ENCODE measurements at places on chromosomes 7 and 10. TPM values are rescaled to one million over a fixed set of nuclear protein-coding genes. Genes with fewer than 3 reads are reported as not detected.

GRCh38 chr10:127468632-127469031 is 80.5 kb upstream of the NPS start:
- no peaks in the 10 kb centered on the region for H3K27me3 ChIP-seq
- no peaks in the 10 kb centered on the region for H3K4me1 ChIP-seq
- H3K27ac ChIP-seq, result no peak overlapping the region
- no peaks in the 10 kb centered on the region for H3K36me3 ChIP-seq
- no peak overlapping the region for H3K4me3 ChIP-seq
- no peak for DNase-seq

The DGKB gene
- total RNA-seq, result not detected

- no peaks in the 10 kb centered on the region for H3K27me3 ChIP-seq
- H3K4me1 ChIP-seq, result peaks cover 8% of the 10 kb centered on the region
- H3K27ac ChIP-seq, result peak overlapping the region; percentile 5
- H3K36me3 ChIP-seq, result no peaks in the 10 kb centered on the region
- DNase-seq, result no peak
Measured at GRCh38 chr7:75937958-75938786, 23.2 kb downstream of the POR start.

The DPYSL4 gene
- not detected for total RNA-seq

DNA sequence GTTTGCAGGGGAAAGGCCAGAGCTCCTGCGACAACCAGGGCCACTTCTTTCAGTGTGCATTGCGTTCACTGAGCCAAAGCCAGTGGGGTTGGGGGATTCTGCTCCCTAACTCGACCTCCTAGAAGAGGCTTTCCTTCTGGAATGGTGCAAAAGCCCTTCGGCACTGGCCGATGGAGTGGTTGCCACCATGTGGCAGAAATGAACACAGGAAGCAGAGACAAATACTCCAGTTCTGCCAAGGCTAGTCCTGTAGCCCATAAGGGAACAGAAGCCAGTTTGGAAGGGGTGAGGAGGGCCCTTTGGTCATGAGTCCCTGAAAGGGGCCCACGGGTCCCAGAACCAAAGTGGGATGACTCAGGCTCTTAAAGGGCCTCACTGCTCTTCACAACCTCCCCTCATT is 29.7 kb upstream of the ACSL5 start:
- DNase-seq, result no peak
- no peak overlapping the region for H3K4me3 ChIP-seq
- no peaks in the 10 kb centered on the region for H3K36me3 ChIP-seq
- no peaks in the 10 kb centered on the region for H3K4me1 ChIP-seq

- no peaks in the 10 kb centered on the region for H3K36me3 ChIP-seq
- no peak overlapping the region for H3K27ac ChIP-seq
- DNase-seq, result no peak
- no peaks in the 10 kb centered on the region for H3K27me3 ChIP-seq
- no peak overlapping the region for H3K4me3 ChIP-seq
Measured at GRCh38 chr7:35331730-35332678, 78.1 kb upstream of the TBX20 start.

The SPACDR gene
- total RNA-seq, result not detected

DNA sequence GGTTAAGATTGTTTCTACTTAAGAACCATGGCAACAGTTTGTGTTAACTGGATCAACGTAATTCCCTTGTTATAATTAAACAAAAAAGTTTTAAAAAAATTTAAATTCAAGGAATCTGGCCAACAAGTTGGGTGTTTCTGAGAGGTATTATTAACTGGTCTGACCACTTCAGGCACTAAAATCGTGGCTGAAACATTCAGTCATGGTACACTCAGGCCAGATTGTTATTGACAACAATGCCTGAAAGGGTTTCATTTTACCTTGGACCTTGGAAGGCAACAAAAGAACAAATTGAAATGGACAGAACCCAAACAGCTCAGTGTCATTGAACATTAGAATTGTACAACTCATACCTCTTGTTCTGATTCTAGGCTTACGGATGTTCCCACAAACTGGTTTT is 103.3 kb upstream of the ARMC3 start:
- no peaks in the 10 kb centered on the region for H3K4me1 ChIP-seq
- H3K27ac ChIP-seq, result peak overlapping the region; percentile 48
- H3K4me3 ChIP-seq, result no peak overlapping the region
- H3K27me3 ChIP-seq, result no peaks in the 10 kb centered on the region
- no peaks in the 10 kb centered on the region for H3K36me3 ChIP-seq

The AKR1C4 gene
- total RNA-seq, result not detected

The TRIM50 gene
- total RNA-seq, result not detected

GRCh38 chr10:91289305-91289704 is 68.8 kb downstream of the PCGF5 start:
- no peak overlapping the region for H3K4me3 ChIP-seq
- peaks cover 19% of the 10 kb centered on the region for H3K4me1 ChIP-seq
- H3K36me3 ChIP-seq, result no peaks in the 10 kb centered on the region
- no peak for DNase-seq
- H3K27me3 ChIP-seq, result no peaks in the 10 kb centered on the region

DNA sequence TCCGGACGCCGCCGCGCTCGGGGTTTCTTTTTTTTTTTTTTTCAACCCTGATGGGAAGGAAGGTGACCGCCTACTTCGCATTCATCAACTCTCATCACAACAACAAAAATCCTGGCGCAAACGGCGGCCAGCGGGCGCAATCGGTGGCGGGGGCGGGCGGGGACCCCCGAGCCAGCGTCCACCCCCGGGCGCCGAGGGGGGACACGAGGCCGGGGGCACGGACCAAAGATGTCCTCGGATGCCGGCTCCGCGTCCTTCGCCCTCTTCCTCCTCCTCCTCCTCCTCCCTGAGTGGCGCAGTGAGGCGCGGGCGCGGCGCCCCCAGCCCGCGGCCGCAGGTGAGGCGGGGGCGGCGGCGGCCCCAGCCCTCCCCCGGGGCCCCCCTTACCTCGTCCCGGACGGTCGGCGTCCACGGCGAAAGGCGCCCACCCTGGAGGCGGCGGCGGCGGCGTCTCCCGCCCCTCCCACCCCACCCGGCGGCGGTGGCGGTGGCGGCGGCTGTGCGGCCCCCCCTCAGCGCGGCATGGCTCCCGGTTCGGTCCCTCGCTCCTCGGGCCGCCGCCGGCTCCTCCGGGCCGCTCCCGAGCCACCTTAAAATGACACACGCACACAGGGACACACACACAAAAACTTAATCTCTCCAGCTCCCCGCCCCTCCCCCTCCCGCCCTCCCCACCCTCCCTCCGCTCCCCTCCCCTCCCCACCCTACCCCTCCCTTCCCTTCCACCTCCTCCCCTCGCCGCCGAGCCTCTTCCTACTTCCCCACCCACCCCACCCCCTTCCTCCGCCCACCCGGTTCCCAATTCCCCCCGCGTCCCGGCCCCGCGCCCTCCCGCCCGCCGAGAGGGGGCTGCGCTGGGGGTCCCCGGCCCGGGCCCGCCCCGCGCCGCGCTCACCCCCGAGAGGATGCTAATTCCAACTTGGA is at the start of gene CTBP2:
CTBP2 (minus strand) TSS at position 632 of the 924 bp plus-strand sequence.
- peaks cover 21% of the 10 kb centered on the region for H3K4me1 ChIP-seq
- H3K36me3 ChIP-seq, result no peaks in the 10 kb centered on the region
- H3K4me3 ChIP-seq, result peak within 1 kb of the TSS; percentile 72
- peak within 1 kb of the TSS; percentile 97 for H3K27ac ChIP-seq

- H3K36me3 ChIP-seq, result no peaks in the 10 kb centered on the region
- DNase-seq, result no peak
- peaks cover 5% of the 10 kb centered on the region for H3K4me1 ChIP-seq
- H3K27ac ChIP-seq, result no peak overlapping the region
Measured at GRCh38 chr7:113774182-113774807, 144.5 kb downstream of the PPP1R3A start.

The AFAP1L2 gene
- total RNA-seq, result 15.5 TPM

The LRRC61 gene
- total RNA-seq, result 12.1 TPM

GRCh38 chr7:2729893-2730716 is 42.1 kb downstream of the AMZ1 start:
- H3K36me3 ChIP-seq, result no peaks in the 10 kb centered on the region
- DNase-seq, result no peak
- H3K27ac ChIP-seq, result peak overlapping the region; percentile 72

DNA sequence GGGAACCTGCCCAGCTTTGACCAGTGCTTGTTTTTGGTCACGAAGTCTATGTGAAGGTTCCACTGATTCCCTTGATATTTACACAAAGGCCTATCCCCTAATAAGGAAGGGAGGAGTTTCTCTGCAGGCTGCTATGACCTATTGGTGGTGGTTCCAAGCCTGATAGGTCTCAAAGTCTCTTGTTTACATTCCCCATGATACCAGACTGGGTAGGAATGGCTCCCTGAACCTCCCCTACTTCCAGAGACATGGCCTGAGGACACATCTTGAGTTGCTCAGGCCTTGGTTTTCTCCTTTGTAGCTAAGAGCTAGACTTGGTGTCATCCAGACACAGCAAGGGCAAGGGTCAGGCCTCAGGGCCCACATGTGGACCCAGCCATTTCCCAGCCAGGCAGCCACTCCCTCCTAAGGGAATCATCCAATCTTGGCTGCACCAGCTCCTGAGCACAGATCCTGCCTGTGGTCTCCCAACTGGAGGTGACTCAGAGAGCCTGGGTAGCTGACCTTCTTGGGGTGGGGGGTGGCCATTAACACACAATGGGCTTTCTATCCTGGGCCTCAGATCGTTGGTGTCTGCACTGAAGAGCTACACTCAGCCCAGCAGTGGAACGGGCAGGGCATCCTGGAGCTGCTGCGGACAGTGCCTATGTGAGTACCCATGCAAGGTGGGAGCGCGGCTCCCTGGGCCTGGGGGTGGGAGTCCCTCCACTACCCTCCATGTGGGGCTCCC is 51.0 kb upstream of the TRIM8 start:
- no peak for DNase-seq
- H3K4me3 ChIP-seq, result no peak overlapping the region
- no peaks in the 10 kb centered on the region for H3K27me3 ChIP-seq
- H3K36me3 ChIP-seq, result no peaks in the 10 kb centered on the region
- H3K27ac ChIP-seq, result no peak overlapping the region

DNA sequence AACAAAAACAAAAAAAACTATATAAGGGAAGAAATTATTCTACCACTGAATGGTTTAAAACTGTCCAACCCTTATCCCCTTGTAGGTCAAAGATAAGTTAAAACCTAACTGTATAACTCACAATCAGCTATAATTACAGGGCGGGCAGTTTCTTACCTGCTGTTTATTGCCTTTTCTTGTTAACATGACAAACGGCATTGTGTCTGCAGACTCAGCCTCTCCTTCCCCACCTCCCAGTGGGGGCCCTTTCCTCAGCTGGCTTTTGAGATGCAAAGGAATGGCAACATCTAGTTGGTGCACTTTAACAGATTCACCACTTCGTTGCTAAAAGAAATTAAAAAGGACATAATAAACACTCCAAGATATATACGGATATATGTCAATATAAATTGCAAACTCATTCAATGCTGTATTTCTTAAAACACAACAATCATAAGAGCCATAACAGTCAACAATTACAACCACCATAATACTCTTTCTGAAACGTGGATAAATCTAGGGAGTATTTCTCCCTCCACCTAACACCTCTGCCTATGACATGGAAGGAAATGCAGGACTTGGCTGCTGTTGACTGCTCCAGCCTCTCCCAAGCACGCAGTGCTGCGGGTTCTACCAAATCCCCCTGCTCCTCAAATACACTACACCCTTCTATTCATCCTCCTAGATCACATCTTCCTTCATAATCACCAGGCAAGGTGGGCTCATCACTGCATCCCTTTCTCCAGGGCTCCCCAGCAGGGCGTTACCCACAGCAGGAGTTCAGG is 106.0 kb downstream of the UPF2 start:
- no peak overlapping the region for H3K4me3 ChIP-seq
- no peaks in the 10 kb centered on the region for H3K4me1 ChIP-seq
- no peak overlapping the region for H3K27ac ChIP-seq
- H3K36me3 ChIP-seq, result peaks cover 80% of the 10 kb centered on the region

- no peaks in the 10 kb centered on the region for H3K4me1 ChIP-seq
- no peaks in the 10 kb centered on the region for H3K27me3 ChIP-seq
- no peaks in the 10 kb centered on the region for H3K36me3 ChIP-seq
- DNase-seq, result no peak
- no peak overlapping the region for H3K4me3 ChIP-seq
Measured at GRCh38 chr10:35486297-35486990, 118.7 kb upstream of the GJD4 start.

The MKI67 gene
- total RNA-seq, result 26.6 TPM

DNA sequence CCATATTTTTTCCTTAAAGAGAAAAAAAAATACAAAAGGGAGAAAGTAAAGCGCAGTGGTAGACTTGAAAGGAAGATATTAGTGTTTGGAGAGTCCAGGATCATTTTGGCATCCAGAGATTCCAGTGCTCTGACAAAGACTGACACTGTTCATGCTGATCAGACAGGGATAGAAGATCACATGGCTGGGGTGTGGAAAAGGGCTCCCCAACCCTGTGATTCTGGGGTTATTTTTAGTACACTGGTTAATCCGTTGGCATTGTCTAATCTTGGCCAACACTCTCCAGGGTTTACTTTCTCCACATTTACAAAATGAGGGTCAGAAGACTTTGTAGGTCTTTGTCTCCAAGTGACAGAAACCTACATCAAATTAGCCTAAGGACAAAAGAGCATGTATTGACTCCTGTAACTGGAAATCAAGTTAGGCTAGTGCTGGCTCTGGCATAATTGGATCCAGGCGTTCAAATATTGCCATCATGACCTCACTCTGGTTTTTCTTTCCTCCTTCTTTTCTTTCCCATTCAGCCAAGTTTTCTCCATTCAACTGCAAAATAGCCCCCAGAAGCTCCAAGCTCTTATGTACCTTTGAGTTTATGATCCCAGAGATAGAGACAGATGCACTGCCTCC is 181.6 kb downstream of the PHTF2 start:
- H3K4me3 ChIP-seq, result no peak overlapping the region
- DNase-seq, result no peak
- H3K27ac ChIP-seq, result no peak overlapping the region
- H3K27me3 ChIP-seq, result no peaks in the 10 kb centered on the region

DNA sequence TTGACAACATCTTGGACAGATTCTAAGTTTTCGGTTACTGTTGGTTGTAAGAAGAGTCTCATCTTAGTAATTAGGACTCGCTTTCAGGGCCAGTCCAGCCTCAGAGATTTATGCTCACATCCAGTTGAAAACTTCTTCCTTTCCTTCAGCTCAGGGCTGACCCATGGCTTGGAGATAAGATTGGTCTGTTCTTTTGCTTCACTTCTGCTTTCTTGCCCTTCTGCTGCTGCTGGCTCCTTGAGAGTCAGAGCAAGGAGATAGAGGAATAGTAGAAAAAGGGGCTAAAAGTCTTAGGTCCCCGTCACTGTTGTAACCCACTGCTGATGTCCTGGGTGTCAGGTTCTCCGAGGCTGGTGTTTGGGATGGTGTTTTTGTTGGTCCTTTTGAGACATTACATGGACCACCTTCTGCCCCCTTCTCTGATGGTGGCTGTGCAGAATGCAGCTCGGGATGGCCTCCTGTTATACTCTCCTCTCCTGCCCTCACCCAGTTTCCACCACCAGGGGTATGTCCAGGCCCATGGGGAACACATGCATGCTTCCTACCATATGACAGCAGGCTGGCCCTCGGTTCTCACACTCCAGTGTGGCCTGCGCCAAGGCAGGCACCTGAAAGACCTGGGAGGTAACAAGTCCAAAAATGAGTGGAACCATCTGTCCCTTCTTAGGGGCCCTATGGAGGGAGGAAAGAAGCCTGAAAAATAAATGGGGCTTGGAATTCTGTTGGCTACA is 67.8 kb upstream of the PCBD1 start:
- no peak overlapping the region for H3K4me3 ChIP-seq
- H3K27me3 ChIP-seq, result peaks cover 9% of the 10 kb centered on the region
- no peaks in the 10 kb centered on the region for H3K4me1 ChIP-seq
- no peaks in the 10 kb centered on the region for H3K36me3 ChIP-seq
- no peak for DNase-seq
- no peak overlapping the region for H3K27ac ChIP-seq

The OR2A42 gene
- total RNA-seq, result under 0.01 TPM

- H3K4me1 ChIP-seq, result no peaks in the 10 kb centered on the region
- H3K27me3 ChIP-seq, result no peaks in the 10 kb centered on the region
- peak; percentile 3 for DNase-seq
- no peak overlapping the region for H3K27ac ChIP-seq
Measured at GRCh38 chr7:38463277-38464225, 167.6 kb downstream of the AMPH start.

Measured in esophagus squamous epithelium (tissue), 5 donors.